AG09319 (cell line): ENCODE measurements at places on chromosomes 12 and 14.

GRCh38 chr12:49762468-49762847 lies 21.1 kb downstream of the TMBIM6 start:
- no peak for DNase-seq

DNA sequence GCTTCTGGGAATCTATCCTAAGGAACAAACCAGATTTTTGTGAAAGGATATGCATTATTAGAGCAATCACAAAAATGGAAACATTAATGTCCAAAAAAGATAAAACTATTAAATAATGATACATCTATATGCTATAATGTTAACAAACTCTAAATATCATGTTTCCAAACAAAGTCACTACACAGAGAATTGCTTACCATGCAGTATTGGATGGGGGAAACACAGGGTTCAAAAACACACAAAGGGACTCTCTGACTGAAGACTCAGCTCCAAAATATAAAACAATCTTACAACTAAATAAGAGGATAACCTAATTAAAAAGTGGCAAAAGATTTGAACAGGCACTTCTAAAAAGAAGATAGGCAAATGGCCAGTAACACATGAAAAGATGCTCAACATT lies 304.2 kb downstream of the DPF3 start:
- no peak for DNase-seq

DNA sequence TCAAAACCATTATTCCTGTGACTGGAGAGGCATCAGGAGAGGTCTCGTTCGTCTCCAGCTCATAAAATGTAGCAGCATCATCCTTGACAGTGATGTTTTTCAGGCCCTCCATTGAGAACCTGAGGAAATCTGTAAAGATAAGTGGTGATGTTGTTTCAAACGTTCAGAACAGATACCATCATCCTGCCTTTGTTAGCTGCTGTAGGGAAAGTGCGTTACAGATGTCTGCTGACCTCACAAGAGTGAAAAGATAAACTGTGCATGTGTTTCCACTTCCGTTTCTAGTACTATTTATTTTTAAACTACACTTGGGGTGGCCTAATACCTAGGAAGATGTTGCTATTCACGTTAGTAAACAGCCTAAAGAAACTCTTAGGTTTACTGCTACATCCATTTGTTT lies 28.4 kb downstream of the BCL2L14 start:
- no peak for DNase-seq

DNA sequence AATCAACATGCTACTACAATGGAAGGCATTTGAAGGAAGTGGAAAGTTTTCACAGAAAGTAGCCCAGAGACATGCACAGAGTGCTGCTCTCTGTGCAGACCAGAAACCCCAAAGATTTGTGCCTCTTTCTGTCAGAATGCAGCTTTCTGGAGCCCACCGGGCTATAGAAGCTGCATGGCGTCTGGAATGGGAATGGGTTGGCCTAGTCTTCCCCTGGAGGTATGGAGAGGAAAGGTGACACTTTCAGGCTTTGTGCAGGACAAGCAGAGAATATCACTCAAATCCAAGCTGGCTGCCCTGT lies 21.3 kb upstream of the ZFP36L1 start:
- no peak for DNase-seq

DNA sequence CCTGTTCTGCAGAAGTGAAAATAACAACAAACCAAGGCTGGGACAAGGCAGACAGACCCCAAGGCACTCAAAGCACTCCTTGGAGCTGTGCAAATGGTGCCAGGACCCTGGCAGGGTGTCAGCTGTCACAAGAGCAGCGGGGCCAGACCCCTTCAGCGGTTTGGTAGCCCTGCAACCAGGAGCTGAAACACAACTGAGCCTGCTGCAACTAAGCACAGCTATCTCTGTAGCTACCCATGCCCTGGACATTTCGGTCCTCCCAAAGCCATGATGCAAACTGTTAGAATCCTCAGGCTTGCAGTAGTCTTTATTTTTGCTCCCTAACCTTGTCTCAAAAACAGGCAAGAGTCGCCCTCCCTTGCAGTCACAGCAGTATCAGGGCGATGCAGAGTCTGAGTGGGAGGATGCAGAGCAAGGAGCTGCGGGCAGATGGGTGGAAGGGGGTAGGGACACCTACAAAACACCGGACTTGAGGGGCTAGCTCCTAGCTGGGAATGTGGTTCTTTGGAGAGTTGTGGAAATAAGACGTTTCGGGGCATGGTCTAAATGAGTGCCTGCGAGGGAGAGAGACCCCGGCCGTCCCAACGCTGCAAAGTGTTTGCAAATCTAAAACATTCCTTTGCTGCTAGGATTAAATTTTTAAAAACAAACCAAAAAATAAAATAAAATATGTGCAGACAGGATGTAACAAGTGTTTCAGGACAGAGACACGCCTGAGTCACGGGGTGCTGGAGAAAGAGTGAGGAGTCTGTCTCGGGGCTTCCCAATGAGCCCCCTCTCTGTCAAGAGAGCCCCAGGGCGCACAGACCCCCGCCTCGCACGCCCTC lies 1.0 kb downstream of the NUAK1 start:
- no peak for DNase-seq
